Amygdala (tissue), 56 donors: ENCODE measurements at places on chromosomes 5 and 9.

DNA sequence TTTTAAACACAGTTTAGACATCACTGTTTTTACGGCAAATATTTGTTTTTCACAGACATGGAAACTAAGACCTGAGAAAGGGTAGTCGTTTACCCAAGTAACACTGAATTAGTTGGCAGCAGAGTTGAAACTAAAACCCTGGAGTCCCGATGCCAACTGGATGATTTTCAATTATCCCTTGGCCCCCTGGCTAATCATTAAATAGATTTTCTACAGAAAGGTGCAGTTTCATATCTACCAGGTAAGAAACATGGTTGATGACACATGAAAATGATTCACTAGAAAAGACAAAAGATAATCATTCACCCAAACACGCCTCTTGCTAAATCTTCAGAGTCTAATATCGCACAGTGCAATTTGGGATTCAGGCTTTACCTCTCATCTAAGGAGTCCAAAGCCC, 136.9 kb downstream of the SEMA5A start:
- no peak for DNase-seq

GRCh38 chr5:65535529-65535987, 27.4 kb downstream of the CENPK start:
- DNase-seq, result no peak

- DNase-seq, result no peak
These were observed 219.2 kb upstream of the PANK3 start for GRCh38 chr5:168798065-168799023.

GRCh38 chr5:110177729-110178128, 488.0 kb downstream of the MAN2A1 start:
- no peak for DNase-seq

GRCh38 chr5:146426853-146427618, 20.1 kb upstream of the TCERG1 start:
- no peak for DNase-seq

DNA sequence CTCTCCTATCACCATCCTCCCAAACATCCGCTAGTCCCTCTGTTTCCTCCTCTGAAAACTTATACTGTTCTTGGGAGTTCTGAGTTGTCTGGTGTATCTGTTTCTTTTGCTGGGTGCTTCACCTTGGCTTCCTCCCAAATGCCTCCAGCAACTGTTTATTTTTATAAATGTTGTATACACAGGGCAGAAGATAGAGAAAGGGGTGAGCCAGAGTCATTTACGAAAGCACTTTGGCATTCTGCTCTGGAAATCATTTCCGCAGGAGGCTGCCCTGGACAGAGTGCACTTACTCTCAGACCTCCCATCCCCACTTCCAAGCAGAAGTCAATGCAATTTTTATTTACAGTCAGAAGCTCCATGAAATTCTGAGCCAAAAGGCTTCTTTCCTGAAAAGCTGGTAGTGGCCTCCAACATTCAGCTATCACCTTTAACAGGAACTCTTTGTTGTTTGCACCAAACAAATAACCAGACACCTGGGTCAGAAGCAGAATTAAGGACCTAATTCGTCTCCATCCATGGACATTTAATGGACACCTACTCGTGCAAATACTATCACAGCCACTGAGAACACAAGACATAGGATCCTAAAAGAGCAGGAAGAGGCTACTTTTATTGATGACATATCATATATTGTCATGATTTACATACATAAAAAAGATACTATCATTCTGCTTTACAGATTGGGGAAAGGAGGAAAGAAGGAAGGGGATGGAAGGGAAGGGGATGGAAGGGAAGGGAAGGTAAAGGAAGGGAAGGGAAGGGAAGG, 229.5 kb upstream of the PAPPA start:
- DNase-seq, result no peak

GRCh38 chr9:123028136-123028535, 5.3 kb upstream of the GPR21 start:
- DNase-seq, result no peak

DNA sequence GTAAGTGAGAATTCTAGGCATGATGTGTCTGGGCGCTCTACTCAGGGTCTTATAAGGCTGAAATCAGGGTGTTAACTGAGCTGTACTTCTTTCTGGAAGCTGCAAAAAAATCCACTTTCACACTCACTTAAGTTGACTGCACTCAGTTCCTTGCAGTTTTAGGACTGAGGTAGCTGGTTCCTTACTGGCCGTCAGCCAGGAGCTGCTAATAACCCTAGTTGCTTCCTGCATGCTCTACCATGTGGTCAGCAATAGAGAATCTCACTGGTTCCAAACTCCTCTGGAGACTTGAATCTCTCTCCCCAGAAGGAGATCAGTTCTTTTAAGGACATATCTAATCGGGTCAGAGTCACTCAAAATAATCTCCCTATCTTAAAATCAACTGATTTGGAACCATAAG, 911.2 kb downstream of the EFNA5 start:
- DNase-seq, result no peak

- no peak for DNase-seq
These were observed 156.4 kb upstream of the RUSC2 start for GRCh38 chr9:35333551-35333950.

- DNase-seq, result no peak
These were observed 63.3 kb downstream of the FYB1 start for GRCh38 chr5:39156082-39156481.

DNA sequence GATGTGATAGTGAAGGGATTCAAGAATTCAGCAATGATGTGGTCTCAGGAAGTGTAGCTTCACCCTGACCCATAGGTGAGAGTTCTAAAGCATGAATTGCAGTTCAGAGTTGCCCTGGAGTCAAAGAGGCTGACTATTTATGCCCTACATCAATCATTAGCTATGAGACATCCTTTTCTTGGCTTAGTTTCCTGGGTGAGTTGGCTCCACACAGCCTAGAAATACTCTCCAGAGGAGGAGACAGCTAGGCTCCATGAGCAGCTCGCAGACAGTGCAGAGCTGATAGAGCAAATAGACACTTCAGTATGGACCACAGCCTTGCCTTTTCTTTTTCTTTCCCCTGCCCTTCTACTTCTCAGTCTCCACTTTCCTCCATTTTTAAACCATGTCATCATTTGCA, 1651.8 kb downstream of the MAT2B start:
- no peak for DNase-seq

GRCh38 chr5:151751091-151751490, 7.3 kb downstream of the ATOX1 start:
- DNase-seq, result no peak

DNA sequence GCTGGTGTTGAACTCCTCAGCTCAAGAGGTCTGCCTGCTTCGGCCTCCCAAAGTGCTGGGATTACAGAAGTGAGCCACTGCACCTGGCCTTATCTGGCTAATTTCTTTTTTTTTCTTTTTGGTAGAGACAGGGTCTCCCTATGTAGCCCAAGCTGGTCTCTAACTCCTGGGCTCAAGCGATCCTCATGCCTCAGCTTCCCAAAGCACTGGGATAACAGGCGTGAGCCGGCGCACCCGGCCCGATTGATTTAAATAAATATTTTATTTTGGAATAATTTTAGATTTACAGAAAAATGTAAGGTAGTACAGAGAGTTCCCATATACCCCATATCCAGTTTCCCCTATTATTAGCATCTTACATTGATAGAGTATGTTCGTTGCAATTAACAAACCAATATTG, 155.0 kb upstream of the MVB12B start:
- DNase-seq, result no peak

DNA sequence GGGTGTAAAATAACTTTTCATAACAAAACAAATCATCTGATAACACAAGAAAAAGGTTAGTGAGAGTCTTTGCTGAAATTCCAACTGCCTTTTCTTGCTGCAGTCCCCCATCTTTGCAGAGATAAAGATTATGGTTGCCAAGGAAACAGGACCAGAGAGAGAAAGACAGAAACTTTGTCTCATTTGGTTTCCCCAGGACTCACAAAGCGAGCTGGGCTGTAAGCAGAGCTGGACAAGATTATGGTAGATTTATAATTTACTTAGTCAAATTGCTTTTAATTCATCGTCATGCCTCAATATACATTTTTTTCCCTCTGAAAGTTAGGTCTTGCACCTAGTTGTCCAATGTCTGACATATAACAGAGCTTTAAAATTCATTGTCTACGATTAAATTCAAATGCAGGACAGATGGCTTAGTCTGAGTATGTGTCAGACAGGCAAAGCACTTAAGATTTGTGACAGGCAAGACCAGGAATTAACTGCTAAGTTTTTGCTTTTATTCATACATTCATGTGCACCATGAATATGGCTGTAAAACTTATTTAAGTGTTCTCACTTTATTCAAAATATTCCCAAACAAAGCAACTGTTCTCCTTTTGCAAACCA, 17.4 kb downstream of the ENC1 start:
- no peak for DNase-seq

DNA sequence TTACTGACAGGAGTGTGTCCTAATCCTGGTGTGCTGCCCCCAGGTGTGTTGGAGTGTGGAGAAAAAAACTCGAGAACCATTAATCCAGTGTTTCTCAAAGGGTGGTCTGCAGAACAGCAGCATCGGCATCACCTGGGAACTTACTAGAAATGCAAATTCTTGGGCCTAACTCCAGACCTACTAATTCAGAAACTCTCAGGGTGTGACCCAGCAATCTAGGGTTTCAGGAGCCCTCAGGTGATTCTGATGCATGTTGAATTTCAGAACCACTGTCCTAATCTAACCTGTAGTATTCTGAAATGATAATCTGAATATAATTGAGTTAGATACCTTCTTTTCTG, 30.0 kb upstream of the IL6ST start:
- DNase-seq, result no peak

GRCh38 chr9:21796768-21797167, 5.7 kb upstream of the MTAP start:
- no peak for DNase-seq

DNA sequence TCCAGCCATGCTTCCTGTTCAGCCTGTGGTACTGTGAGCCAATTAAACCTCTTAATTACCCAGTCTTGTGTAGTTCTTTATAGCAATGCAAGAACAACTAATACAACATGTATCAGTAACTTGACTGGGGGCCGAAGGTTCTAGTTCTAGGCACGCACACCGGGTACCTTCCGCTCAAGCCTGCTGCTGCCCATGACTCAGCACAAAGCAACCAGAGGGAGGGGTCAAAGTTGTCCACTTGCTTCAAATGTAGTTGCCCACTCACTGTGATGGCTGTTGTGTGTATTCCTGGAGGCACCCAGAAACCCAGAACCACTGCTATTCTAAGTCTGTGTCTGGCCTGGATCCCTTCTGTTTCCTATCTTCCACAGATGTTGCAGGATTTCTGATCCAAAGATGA, 222.6 kb downstream of the FRMD3 start:
- DNase-seq, result no peak

GRCh38 chr9:127535396-127535795, 76.7 kb upstream of the STXBP1 start:
- no peak for DNase-seq

DNA sequence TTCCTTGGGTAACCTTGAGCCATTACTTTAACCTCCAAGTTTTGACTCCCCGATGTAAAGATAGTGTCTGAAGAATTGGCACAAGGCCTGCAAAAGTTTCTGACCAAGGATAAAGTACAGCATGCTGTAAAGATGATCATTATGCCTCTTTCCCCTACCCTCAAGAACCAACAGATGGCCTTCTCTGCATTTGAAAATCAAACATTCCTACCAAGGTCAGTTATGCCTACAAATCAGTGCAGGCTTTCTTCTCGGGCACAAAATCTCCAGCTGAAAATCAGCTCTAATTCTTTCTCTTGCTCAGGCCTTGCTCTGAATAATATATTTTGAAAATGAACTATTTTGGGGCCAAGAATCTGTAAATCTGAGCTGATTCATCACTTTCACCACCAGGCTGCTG, 59.7 kb downstream of the PPP2R2B start:
- no peak for DNase-seq

GRCh38 chr9:105834404-105834803, 140.1 kb downstream of the TMEM38B start:
- no peak for DNase-seq
